ENCODE measurements at places on chromosomes 3 and 15.

- DNase-seq = no peak
These were observed 843.9 kb downstream of the TUSC7 start for GRCh38 chr3:117553461-117553860.

- no peak for DNase-seq
These were observed 61.8 kb downstream of the PCCB start for GRCh38 chr3:136311968-136312367.

DNA sequence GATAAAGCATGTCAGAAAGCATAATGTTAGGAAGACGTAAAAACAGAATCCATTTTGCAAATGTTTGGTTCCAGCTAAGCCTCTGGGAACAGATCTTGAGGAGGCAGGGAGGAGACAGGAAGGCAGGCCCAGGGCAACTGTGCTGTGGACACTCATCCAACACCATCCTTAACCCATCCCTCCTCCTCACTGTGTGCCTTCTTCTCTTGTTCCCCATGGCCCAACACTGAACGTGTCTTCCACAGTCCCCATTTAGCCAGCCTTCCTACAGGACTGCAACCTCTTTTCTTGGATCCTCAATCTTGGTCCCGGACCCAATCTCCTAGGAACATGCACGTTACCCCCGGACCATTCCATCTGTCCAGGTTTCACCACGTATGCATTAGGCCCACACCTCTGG, 15.4 kb downstream of the C2CD4B start:
- no peak for DNase-seq

- DNase-seq = no peak
These were observed 11.4 kb upstream of the C3orf20 start for GRCh38 chr3:14663396-14664135.

- peak; percentile 50 for DNase-seq
These were observed 190.7 kb upstream of the NDN start for GRCh38 chr15:23877502-23878412.

GRCh38 chr3:99747915-99748314, 69.7 kb upstream of the CMSS1 start:
- no peak for DNase-seq

DNA sequence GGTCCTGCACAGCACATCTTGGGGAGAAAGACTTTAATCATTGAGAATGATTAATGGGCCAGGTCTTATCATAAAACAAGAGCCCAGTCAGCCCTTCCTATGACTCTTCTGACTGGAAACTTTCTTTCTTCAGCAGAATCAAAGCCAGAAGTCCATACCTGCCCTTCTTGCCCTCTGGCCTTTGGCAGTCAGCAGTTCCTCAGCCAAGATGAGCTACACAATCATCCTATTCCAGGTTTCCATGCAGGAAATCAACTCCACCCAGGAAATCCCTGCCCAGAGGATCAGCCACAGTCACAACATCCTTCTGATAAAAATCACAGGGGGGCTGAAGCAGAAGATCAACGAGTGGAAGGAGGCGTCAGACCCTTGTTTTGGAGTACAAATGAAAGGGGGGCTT, 26.9 kb downstream of the ZNF589 start:
- no peak for DNase-seq

DNA sequence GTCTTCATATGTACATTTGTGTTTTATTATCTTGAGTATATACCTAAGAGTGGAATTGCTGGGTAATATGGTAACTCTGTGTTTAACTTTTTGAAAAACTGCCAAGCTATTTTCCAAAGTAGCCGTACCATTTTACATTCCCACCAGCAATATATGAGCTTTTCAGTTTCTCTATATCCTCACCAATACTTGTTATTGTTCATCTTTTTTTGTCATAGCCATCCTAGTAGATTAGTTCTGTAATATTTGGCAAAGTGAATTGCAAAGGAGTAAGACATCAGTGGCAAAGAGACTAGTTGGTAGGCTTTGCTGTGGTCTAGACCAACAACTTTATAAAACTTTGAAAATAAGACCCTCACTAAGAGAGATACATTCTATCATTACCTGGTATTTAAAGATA, 21.4 kb downstream of the OXSR1 start:
- DNase-seq = no peak

- no peak for DNase-seq
These were observed 327.4 kb downstream of the EPHA3 start for GRCh38 chr3:89434621-89435380.

GRCh38 chr3:131526801-131527347, 24.1 kb upstream of the MRPL3 start:
- peak; percentile 24 for DNase-seq

GRCh38 chr3:30682434-30683155, 76.2 kb downstream of the TGFBR2 start:
- no peak for DNase-seq

DNA sequence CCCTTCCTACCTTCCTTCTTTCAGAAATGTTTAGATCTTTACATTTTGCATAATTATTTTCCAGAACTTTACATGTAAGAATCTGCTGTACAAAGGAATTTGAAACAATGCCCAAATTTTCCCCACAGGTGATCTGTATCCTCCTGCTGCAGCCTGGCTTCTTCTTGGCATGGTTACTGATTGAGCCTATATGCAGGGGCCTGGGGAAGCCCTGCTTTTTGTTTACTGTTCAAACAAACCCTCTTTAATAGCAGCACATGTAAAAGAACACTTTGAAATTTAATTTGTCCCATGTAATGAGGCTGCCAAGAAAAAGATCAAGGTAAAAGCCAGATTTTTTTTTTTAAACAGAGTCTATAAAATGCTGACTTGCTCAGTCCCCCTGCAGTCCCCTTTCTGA, 432.2 kb downstream of the TUSC7 start:
- DNase-seq = no peak

DNA sequence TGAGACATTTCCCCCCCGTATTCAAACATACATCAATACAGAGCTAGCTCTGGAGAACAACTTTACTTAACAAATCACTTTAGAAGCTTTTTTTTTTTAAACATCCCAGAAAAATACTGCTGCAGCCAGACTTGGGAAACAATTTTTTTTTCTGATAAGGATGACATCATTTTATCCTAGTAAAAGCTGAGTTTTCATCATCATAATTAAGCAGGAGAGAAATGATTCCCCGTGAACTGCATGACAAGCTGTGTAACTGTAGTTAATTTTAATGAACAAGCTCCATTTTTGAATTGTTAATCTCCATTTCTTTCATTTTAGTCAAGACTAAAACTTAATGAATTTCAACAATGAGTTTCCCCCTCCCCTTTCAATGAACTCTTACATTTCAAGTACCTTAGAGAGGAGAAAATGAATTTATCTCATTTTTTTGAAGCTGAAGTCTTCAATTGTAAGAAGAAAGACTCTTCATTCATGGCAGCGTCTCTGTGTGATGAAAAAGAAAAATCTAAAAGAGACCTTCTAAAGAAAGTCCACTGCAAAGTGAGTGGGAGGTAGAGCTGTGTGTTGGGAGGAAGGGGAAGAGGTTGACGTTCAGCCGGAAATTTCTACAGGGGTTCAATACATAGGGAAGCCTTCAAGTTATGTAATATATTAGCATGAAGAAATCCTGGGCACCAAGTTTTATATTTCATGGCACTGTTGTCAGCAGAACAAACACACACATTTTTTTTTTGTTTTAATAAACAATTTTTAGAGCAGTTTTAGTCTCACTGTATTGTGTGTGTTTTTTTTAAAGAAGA, 31.7 kb downstream of the HES1 start:
- no peak for DNase-seq

DNA sequence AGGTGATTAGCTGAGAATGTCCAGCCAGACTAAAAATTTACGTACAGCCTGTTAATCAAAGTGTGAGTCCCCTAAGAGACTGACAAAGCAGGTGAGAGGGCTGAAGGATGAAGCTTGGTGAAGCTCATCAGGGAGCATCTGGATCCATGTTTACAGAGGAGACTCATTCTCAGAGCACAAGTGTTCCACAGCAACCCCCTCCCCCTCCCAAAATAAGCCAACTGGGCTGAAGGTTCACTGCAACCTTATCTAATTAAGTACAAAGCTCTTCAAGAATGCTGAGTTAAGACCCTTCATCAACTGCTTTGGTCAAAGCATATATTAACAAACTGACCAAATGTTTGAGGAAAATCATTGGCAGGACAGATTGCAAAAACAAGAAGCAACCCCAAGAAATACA, 262.6 kb upstream of the ZNF385D start:
- DNase-seq = no peak

- no peak for DNase-seq
These were observed 13.9 kb upstream of the SENP2 start for GRCh38 chr3:185572183-185572582.

DNA sequence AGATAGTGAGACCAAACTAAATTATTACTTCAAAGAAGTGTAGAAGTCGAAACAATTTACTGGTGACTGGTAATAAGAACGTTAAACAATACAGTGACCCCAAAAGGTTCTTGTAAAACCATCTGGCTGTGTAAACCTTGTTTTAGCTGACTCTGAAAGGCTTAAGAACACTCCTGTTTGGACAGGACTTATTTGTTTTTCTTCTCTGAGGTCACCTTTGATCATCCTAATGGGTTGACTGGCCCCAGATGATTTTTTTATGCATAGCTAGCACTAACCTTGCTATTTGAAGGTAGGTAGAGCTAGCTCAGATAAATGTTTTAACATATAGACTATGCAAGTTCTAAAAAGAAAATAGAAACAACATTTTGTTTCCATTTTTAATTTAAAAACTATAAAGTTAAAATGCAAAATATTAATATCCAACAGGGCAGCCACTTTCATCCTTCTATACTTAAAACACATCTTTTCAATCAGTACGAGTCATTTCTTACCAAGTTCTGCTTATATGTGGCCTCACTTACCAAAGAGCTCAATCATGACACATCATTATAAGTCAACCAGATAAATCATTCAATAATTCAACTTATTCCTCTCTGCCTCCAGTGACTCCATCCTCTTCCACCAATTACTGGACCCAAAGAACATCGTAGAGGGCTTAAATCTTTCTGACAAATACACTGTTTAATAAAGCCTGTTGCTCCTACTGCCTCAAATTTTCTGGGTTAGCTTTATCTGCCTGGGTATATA, 158.8 kb downstream of the SSR3 start:
- no peak for DNase-seq

GRCh38 chr3:58049143-58049785, 41.0 kb downstream of the FLNB start:
- DNase-seq = no peak

GRCh38 chr3:8937064-8938020, 25.9 kb downstream of the RAD18 start:
- DNase-seq = no peak

GRCh38 chr15:80325206-80325605, 73.2 kb upstream of the CTXND1 start:
- no peak for DNase-seq

- no peak for DNase-seq
These were observed 32.6 kb upstream of the GABRB3 start for GRCh38 chr15:26805470-26805869.

DNA sequence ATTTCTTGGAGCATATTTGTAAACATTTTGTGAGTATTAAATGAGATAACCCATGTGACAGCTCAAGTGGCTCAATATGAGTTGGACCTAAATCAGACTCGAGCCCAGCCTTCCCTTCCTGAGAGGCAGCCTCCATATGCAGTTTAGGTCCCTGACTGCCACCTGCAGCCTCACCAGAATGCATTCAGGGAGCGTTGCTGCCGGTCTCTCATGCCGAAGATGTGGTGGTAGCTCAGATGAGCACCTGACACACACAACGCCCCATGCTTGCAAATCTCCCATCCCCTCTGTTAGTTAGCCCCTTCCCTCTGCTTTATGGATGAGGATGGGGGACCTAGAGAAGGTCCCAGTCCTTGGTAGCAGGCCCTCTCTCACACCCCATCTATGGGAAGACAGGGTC, 9.2 kb downstream of the ST6GAL1 start:
- DNase-seq = no peak

DNA sequence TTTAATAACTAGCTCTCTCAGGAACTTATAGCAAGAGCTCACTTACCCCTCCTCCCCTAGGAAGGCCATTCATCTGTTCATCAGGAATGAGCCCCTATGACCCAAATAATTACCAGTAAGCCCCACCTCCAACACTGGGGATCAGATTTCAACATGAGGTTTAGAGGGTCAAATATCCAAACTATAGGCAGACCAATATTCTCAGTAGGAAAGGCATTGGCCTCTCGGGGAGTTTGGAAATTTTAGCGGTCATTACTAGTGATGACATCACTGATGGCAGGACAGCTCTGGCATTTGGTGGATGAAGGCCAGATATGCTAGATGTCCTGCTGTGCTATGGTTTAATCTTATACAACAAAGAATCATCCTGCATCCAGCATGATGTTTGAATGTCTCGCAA, 15.2 kb upstream of the CD47 start:
- no peak for DNase-seq

GRCh38 chr3:59258550-59259260, 208.9 kb upstream of the CFAP20DC start:
- no peak for DNase-seq

DNA sequence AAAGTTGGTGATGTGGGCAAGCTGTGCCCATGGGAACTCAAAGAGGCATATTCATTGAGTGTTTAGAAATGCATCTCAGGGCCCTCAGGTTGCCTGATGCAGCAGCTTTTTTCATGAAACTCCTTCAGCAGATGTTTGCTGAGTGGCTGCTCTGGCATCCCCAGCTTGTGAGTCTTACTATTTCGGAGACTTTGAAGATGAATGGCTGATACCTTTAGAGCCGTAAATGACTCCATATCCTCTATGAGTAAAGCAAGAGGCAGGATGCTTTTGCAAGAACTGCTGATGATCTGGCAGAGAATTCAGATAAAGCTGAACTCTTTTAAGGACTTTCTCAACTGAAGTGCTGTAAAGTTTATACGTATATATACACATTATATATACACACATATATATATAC, 384.3 kb downstream of the CACNA2D3 start:
- DNase-seq = no peak

DNA sequence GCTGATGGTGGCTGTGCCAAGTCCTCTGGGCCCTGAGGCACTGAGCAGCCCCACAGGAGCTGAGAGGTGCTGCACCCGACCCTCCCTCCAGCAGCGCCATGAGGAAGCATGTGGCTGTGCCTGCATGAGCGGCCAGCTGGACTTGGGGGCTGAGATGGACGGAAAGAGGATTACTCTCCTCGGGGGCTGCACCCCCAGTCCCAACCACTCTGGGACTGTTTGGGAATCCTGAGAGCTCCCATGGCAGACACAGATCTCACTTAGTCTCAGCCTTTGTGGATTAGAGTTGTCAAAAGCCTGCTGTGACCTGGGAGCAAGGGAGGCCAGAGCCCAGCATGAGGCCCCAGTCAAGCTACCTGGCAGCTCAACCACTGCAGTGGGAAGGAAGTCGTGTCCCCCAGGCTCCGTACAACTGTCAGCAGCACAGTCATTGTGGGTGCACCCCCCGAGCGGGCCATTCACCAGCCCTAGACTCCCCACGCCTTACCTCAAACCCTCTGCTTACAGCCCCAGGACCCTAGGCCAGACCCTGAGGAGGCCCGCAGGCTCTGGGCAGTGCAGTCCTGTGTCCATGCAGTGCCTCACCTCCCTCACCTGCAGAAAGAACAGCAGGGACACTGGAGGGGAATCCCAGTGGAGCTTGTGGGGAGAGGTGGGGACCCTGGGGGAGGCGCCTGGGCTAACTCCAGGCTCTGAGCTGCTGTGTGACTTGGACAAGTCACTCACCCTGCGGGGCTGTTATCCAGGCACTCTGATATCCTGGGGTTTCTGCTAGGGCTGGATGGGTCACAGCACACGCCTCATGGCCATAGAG, 17.1 kb downstream of the PRR23E start:
- DNase-seq = no peak

GRCh38 chr3:117622171-117622841, 912.7 kb downstream of the TUSC7 start:
- no peak for DNase-seq

GRCh38 chr3:78754066-78754743, 1013.6 kb downstream of the ROBO1 start:
- no peak for DNase-seq

GRCh38 chr15:88989578-88989977, 76.4 kb upstream of the MFGE8 start:
- DNase-seq = no peak

Measured in activated CD4-positive, alpha-beta T cell treated with anti-CD3 and anti-CD28 coated beads, Interleukin-2, amount 50 U/mL, for 48 hours (primary cell).